ENCODE measurements at places on chromosomes 6 and 20. TPM values are rescaled to one million over a fixed set of nuclear protein-coding genes. Genes with fewer than 3 reads are reported as not detected.

- peaks cover 3% of the 10 kb centered on the region for H3K4me1 ChIP-seq
- no peaks in the 10 kb centered on the region for H3K36me3 ChIP-seq
- DNase-seq = no peak
- peaks cover 18% of the 10 kb centered on the region for H3K27me3 ChIP-seq
These were observed 205.9 kb downstream of the HACE1 start for GRCh38 chr6:104653781-104654180.

- H3K27ac ChIP-seq = peak overlapping the region; percentile 96
- H3K27me3 ChIP-seq = no peaks in the 10 kb centered on the region
- DNase-seq = no peak
These were observed 115.4 kb downstream of the JPH2 start for GRCh38 chr20:44071526-44072111.

DNA sequence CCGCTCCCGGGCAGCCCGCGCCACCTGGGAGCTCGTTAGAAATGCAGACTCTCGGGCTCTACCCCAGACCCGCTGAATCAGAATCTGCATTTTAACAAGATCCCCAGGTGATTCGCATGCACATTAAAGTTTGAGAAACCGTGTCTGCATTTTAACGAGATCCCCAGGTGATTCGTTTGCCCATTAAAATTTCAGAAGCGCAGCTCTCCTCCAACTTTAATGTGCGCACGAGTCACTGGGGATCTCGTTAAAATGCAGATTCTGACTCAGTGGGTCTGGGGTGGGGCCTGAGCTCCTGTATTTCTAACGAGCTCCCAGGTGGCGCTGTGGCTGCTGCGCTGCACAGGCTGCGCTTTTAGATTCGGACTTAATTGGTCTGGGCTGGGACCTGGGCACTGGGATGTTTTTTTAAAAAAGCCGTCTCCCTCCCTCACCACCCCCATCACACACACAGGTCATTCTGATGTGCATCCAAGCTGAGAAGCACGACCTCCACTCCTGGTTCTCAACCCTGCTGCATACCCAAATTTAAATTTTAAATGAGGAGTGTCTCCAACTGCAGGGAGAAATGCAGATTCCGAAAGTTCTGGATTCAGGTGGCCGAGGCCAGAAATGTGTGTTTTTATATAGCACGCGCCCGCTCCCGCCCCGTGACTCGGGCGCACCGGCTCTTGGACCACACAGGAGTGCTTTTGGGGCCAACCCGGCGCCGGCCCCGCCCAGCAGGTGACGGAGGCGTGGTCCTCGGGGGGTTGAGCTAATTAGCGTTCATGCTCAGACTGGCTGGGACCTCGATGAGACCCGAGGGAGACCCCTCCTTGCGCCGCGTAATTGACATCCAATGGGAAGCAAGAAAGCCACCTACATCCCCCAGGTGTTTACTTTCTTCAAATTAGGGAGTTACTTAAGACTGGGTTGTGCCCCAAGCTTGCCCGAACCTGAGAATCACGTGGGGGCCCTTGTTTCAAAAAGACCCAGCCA lies 85.8 kb downstream of the ZFP64 start:
- H3K4me1 ChIP-seq = peaks cover 10% of the 10 kb centered on the region
- no peak overlapping the region for H3K27ac ChIP-seq
- DNase-seq = no peak
- H3K27me3 ChIP-seq = peaks cover 16% of the 10 kb centered on the region

GRCh38 chr6:4883298-4883697 lies 107.1 kb downstream of the CDYL start:
- no peak for DNase-seq
- H3K36me3 ChIP-seq = no peaks in the 10 kb centered on the region
- no peaks in the 10 kb centered on the region for H3K27me3 ChIP-seq
- H3K4me1 ChIP-seq = peaks cover 90% of the 10 kb centered on the region
- no peak overlapping the region for H3K4me3 ChIP-seq

DNA sequence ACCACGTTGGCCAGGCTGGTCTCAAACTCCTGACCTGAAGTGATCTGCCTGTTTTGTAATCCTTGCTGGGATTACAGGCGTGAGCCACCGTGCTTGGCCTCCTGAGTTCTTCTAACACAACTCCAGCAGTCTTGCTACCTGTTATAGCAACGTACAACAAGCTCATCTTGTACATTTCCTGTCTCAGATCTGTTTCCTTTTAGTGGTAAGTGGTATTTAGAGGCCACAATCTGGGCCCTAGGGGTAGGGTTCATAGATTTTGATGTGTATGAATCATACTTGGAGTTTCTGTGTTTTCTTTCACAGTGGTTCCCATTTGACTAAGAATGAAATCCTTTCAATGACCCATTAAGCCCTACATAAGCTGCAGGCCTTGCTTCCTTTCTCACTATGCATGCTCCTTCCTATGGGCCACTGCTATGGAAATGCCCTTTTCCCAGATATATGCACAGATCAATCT lies 27.1 kb upstream of the SYNCRIP start:
- peaks cover 57% of the 10 kb centered on the region for H3K4me1 ChIP-seq
- peak overlapping the region; percentile 94 for H3K27ac ChIP-seq
- H3K27me3 ChIP-seq = no peaks in the 10 kb centered on the region
- H3K36me3 ChIP-seq = peaks cover 32% of the 10 kb centered on the region
- peak overlapping the region; percentile 65 for H3K4me3 ChIP-seq

GRCh38 chr20:5715071-5715841 lies 34.9 kb upstream of the SHLD1 start:
- H3K4me1 ChIP-seq = peaks cover 39% of the 10 kb centered on the region
- peak overlapping the region; percentile 69 for H3K4me3 ChIP-seq

- peak overlapping the region; percentile 94 for H3K4me3 ChIP-seq
- H3K4me1 ChIP-seq = peaks cover 28% of the 10 kb centered on the region
- H3K36me3 ChIP-seq = no peaks in the 10 kb centered on the region
These were observed 43.7 kb upstream of the HFE start for GRCh38 chr6:26043384-26044139.

DNA sequence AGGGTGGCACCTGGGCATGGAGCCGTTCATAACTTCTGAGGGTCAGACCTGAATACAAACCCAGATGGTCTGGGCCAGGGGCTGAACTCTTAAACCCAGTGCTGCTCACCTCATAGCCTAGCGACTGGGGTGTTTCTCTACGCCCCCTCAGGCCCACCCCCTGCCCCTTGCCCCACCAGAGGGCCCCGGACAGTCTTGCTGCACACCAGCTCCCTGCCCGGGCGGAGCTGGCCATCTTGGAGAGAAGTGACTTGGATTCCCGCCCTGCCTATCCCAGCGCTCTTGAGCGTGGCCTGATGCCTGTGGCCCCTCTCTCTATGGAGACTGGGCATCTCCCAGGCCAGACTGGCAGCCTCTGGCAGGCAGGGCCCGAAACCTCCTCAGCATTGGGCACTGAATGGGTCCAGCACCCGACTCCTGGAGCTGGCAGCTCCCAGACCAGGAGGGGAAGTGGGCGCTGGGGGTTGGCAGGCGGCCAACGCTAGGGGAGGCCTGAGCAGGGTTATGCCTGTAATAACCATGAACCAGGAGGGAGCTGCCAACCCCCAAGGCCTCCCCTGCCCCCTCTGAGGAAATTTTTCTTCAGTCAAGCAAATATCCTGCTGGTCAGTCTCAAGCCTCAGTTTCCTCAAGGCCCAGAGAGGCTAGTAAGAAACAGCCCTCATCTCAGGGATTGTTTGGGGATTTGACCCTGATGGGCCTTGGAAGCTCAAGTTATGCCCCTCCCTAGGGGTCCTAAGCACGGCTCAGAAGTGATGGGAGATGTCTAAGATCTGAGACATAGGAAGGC lies 169.5 kb downstream of the VEGFA start:
- no peaks in the 10 kb centered on the region for H3K27me3 ChIP-seq
- no peaks in the 10 kb centered on the region for H3K4me1 ChIP-seq
- DNase-seq = no peak
- no peaks in the 10 kb centered on the region for H3K36me3 ChIP-seq
- H3K27ac ChIP-seq = no peak overlapping the region

- H3K4me1 ChIP-seq = peaks cover 5% of the 10 kb centered on the region
- no peak for DNase-seq
- no peak overlapping the region for H3K27ac ChIP-seq
These were observed 180.6 kb downstream of the TBX18 start for GRCh38 chr6:84583784-84584183.

DNA sequence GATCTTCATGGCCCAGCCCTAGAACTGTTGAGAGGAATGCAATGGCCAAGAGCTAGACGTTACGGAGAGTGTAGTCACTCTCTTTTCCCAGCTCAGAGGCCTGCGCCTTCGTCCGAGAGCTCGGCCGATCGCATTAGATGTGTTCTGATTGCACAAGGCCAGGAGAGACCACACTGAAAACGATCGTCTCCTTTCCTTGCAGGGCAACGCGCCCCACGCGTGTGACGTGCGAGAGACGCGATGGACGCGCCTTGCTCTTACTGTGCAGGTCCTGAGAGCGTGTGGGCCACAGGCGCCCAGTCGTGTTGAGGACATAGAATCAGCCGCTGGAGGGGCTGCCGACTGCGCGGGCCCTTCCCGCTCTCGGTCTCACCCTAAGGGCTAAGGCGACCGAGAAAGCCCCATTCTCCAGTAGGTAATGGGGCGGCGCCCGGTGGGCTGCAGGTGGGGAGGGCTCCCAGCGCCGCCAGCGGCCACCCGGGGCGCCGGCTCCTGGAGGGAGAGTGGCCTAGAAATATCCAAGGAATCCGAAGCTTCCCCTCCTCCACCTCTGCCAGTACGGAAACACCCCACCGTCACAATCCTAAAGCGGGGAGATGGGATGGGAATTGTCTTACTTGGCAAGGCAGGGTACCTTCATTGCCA lies 26.9 kb downstream of the TFAP2B start:
- H3K4me3 ChIP-seq = no peak overlapping the region
- no peak for DNase-seq
- H3K36me3 ChIP-seq = no peaks in the 10 kb centered on the region
- H3K27me3 ChIP-seq = peaks cover 41% of the 10 kb centered on the region

- no peak for DNase-seq
- H3K27me3 ChIP-seq = no peaks in the 10 kb centered on the region
- no peak overlapping the region for H3K27ac ChIP-seq
- no peak overlapping the region for H3K4me3 ChIP-seq
- H3K36me3 ChIP-seq = no peaks in the 10 kb centered on the region
These were observed 47.3 kb upstream of the HIVEP1 start for GRCh38 chr6:11964729-11965335.

GRCh38 chr20:32034581-32035425 lies 17.2 kb upstream of the HCK start:
- no peak overlapping the region for H3K27ac ChIP-seq
- H3K36me3 ChIP-seq = no peaks in the 10 kb centered on the region
- no peak overlapping the region for H3K4me3 ChIP-seq
- no peak for DNase-seq
- no peaks in the 10 kb centered on the region for H3K4me1 ChIP-seq

- peaks cover 8% of the 10 kb centered on the region for H3K27me3 ChIP-seq
- H3K36me3 ChIP-seq = no peaks in the 10 kb centered on the region
- no peak overlapping the region for H3K27ac ChIP-seq
- H3K4me1 ChIP-seq = peaks cover 10% of the 10 kb centered on the region
- DNase-seq = no peak
- no peak overlapping the region for H3K4me3 ChIP-seq
These were observed 294.7 kb downstream of the QKI start for GRCh38 chr6:163709255-163709654.

DNA sequence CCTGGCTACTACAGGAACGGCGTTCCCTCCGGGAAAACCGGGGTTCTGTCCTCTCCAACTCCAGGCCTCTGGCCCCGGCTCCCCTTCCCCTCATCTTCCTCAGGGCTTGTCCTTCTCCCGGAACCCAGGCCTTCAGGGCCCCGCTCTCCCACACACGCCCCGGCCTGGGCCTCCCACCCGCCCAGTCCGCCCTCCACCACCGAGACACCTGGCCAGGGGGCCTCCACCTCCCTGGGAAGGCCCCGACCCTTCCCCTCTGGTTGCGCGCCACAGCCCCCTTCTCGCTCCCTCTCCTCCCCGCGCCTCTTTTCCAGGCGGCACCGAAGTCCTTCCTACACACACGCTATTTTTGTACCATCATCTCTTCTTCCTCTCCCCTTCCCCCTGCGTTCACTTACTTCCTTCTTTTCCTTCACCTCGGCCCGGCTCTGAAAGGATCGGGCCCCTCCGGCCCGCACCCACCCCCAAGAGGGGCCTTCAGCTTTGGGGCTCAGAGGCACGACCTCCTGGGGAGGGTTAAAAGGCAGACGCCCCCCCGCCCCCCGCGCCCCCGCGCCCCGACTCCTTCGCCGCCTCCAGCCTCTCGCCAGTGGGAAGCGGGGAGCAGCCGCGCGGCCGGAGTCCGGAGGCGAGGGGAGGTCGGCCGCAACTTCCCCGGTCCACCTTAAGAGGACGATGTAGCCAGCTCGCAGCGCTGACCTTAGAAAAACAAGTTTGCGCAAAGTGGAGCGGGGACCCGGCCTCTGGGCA lies 1.3 kb upstream of the SIRPA start:
- no peaks in the 10 kb centered on the region for H3K36me3 ChIP-seq
- peaks cover 69% of the 10 kb centered on the region for H3K27me3 ChIP-seq
- DNase-seq = no peak
- peak overlapping the region; percentile 61 for H3K4me3 ChIP-seq
- H3K27ac ChIP-seq = no peak overlapping the region

- H3K4me1 ChIP-seq = peaks cover 14% of the 10 kb centered on the region
- peaks cover 96% of the 10 kb centered on the region for H3K36me3 ChIP-seq
- no peak overlapping the region for H3K4me3 ChIP-seq
- H3K27me3 ChIP-seq = no peaks in the 10 kb centered on the region
These were observed 13.7 kb downstream of the RIPK1 start for GRCh38 chr6:3081960-3082359.

GRCh38 chr6:80698459-80698858 lies 592.0 kb downstream of the BCKDHB start:
- no peak overlapping the region for H3K4me3 ChIP-seq
- H3K27me3 ChIP-seq = no peaks in the 10 kb centered on the region
- H3K4me1 ChIP-seq = no peaks in the 10 kb centered on the region

DNA sequence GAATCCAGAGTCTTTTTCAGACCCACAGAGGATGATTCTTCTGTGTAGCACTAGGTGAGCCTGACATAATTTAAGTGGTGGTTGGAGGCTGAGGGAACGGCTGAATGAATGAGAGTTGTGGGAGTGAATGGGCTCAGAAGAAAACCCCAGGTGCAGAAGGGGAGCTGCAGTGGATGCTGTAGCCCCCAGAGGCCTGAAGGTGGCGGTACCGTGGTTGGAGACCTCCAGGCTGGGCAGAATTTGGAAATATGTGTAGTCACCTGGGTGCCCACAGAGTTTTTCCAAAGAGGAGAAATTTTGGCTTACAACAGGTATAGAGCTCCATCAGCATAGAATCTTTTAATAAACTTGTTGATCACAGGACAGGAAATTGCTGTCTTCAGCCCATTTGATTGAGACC lies 6.5 kb upstream of the RAET1G start:
- H3K36me3 ChIP-seq = no peaks in the 10 kb centered on the region
- H3K27me3 ChIP-seq = peaks cover 89% of the 10 kb centered on the region
- peaks cover 18% of the 10 kb centered on the region for H3K4me1 ChIP-seq
- H3K4me3 ChIP-seq = no peak overlapping the region

DNA sequence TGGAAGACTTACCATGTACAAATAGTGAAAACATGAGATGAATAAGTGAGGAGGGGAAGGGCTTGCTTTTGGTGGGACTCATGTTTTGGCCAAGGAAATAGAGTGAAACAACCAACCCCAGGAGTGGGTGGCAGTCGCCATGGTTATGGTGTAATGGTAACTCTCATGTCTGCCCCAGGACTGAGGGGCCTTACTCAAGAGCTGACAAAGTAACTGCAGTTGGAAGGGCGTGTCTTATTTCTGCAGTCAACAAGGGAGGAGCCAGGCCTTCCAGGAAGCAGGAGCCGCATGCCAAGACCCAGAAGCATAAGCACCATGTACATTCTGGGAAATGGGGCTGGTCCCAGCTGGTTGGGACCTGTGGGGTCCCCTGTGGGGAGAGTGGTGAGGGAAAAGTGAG lies 108.5 kb downstream of the UNC5CL start:
- H3K4me1 ChIP-seq = no peaks in the 10 kb centered on the region
- H3K27me3 ChIP-seq = no peaks in the 10 kb centered on the region
- H3K4me3 ChIP-seq = no peak overlapping the region
- DNase-seq = no peak

BANF2 gene
- not detected for total RNA-seq

CLPSL2 gene
- not detected for total RNA-seq

TSBP1 gene
- total RNA-seq = not detected

HLA-DMB gene
- total RNA-seq = 23.0 TPM

MMP24 gene
- total RNA-seq = not detected
